ENCODE measurements at places on chromosomes 12 and 14.

- no peak for DNase-seq
These were observed 23.1 kb upstream of the COL2A1 start for GRCh38 chr12:48027183-48028002.

- no peak for DNase-seq
These were observed 184.6 kb upstream of the NAV3 start for GRCh38 chr12:77645966-77646598.

GRCh38 chr12:51482929-51483697, 58.5 kb downstream of the SLC4A8 start:
- DNase-seq = no peak

GRCh38 chr14:104478656-104479055, 100.9 kb upstream of the C14orf180 start:
- no peak for DNase-seq

- DNase-seq = no peak
These were observed 768.5 kb downstream of the DIO2 start for GRCh38 chr14:79442786-79443185.

- DNase-seq = no peak
These were observed 7.5 kb downstream of the AMHR2 start for GRCh38 chr12:53431187-53431586.

DNA sequence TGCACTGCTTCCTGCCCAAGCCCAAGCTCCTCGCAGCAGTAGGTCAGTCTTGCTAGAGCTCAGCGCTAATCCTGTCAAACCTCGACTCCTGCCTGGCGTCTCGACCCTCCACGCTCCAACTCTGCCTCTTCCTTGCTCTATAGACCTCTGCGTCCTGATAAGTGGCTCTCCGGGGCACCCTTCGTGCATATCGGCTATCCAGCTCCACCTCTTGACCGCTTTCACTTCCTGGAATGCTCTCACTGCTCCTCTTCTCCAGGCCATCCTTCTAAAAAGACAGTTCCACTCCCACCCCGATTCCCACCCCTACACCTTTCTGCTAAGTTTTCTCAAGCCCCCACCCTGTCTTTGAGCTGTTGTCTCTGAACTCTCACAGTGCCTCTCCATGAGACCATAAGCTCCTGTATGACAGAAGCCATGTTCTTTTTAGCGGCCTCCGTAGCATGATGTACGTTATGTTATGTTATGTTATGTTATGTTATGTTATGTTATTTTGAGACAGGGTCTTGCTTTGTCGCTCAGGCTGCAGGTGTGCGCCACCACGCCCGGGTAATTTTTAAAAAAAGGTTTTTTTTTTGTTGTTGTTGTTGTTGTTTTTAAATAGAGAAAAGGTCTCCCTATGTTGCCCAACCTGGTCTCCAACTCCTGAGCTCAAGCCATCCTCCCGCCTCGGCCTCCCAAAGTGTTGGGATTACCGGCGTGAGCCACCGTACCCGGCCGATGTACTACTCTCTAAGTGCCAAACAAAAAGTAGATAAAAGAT, 601 bp downstream of the COX14 start:
- DNase-seq = no peak

GRCh38 chr12:47433876-47434275, 272.0 kb downstream of the RPAP3 start:
- DNase-seq = no peak

GRCh38 chr14:94521375-94522114, 12.3 kb upstream of the SERPINA12 start:
- no peak for DNase-seq

DNA sequence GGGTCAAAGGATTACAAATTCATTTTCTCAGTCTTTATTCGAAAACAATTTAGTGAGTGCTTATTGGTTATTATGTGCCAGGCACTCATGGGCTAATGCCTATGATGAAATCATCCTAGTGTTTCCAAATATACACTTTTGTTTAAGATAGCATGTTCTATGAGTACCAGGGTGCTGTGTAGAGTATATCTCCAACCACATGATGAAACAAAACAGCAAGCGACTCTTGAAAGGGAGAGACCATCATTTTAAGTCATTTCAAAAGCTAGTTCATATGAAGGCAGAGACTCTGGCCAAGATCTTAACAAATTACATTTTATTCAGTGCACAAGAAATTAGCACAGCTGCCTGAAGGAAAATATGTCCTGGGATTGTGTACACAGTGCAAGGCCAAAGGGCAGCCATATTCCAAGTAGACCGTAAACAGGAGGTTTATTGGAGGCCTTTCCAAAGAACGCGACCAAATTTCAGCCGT, 204.2 kb downstream of the EFCAB11 start:
- no peak for DNase-seq

DNA sequence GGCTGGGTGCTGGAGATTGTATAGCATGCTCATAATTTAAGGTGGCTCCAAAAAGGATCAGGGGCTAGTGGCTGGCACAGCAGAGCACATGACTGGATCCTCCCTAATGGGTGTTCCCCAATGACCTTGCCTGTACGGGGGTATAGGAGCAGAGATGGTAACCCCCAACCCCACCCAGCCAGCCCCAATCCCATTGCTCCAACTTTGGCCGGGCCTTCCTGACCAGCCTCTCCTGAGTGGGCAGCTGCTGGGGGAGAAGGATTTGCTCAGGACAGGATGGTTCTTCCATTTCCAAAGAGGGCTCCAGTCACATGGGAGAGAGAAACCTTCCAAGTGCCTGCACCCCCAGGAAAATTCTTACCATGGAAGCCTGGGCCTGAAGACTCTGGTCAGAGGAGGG, 15.3 kb upstream of the NR4A1 start:
- no peak for DNase-seq

GRCh38 chr12:84512751-84513150, 399.8 kb downstream of the SLC6A15 start:
- DNase-seq = no peak

DNA sequence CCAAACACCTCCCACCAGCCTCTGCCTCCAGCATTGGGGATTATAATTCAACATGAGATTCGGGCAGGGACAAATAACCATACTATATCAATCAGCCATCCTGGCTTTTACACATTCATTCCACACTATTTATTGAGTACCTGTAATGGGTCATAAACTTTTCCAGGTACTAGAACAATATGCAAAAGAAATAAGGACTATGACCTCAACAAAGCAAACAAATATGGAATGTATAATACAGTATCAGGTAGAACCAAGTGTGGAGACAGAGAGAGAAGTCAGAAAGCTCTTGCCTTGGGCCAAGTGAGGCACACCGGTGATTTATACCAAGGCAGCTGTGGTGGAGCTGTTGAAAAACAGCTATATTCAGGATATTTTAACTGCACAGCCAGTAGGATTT, 116.3 kb downstream of the TSPAN8 start:
- no peak for DNase-seq

- DNase-seq = no peak
These were observed 72.9 kb downstream of the LMNTD1 start for GRCh38 chr12:25480145-25480544.

- no peak for DNase-seq
These were observed 116.3 kb downstream of the GLT1D1 start for GRCh38 chr12:128969480-128970055.

DNA sequence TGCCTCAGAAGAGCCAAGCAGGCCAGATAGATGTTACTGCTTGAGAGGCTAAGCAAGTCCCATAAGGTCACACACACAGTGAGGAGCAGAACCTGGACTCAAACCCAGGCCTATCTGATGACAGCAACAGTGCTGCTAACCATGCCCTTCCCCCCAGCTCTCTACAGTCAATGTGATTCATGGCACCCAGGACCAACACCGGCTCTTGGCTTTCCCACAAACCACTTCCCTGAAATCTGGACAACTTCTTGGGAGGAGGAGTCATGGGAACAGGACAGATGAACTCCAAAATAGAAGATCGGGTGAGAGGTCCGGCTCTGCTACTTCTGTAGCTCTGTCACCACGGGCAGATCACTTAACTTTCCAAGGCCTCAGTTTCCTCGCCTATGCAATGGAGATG, 716 bp upstream of the PTGDR start:
- DNase-seq = no peak

GRCh38 chr12:25397001-25397400, 146.3 kb upstream of the KRAS start:
- no peak for DNase-seq

DNA sequence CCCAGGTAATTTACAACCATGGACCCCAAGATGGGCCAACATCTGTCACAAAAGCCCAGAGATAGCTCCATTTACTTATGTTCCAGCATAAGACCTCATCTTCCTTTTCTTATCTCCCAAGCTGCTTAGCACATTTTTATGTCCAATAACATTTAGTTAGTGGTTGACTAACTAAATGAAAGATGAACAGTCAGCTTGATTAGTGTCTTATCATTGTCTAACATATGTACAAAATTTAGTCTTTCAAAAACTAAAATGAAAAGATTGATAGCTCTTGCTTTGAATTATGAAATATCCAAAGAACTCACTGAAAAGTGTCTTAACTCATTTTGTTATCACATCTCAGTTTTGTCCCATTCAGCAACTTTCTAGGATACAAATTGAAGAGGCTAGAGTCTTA, 163.1 kb upstream of the EGLN3 start:
- DNase-seq = no peak

- DNase-seq = no peak
These were observed 739 bp upstream of the SPATA7 start for GRCh38 chr14:88384718-88385117.

DNA sequence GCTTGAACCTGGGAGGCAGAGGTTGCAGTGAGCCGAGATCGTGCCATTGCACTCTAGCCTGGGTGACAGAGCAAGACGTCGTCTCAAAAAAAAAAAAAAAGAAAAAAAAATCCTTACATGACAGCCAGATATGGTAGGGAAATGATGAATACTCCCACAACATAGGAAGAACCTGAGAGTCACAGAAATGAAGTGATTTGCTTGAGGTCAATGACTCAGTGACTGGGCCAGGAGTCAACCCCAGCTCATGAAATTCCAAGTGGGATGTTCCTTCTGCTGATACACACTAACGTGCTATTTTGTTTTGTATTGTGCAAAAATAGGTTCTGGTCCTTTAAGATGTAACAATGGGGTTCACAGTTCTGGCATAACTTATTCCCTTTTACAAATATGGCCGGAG, 9.0 kb downstream of the RHOF start:
- no peak for DNase-seq

DNA sequence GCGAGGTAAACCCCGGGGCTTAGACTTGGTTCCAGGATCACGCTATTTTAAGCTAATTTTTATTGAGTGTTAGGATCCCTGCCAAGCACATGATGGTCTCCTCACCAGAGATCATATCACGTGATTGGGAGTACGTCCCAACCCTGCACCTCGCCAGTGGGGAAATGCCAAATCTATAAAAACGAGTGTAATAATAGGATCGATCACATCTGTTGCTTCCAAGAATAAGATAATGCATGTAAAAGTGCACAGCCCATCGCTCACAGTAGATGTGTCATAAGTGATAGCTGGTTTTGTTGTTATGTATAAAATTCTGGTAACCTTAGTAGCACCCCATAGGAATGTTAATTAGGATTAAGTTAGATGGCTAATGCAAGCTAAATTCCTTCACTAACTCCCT, 581.0 kb upstream of the TMEM132C start:
- no peak for DNase-seq

DNA sequence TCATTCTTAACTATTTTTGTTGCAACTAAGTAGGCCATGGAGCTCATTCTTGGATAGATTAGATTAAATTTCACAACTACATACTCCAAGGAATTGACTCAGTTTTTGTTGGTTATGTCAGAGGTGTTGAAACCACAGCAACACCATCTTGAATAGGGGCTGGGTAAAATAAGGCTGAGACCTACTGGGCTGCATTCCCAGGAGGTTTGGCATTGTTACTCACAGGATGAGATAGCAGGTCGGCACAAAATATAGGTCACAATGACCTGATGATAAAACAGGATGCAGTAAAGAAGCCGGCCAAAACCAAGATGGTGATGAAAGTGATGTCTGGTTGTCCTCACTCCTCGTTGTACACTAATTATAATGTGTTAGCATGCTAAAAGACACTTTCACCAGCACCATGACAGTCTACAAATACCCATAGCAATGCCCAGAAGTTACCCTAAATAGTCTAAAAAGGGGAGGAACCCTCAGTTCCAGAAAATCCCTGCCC, 20.9 kb downstream of the DMAC2L start:
- DNase-seq = no peak

DNA sequence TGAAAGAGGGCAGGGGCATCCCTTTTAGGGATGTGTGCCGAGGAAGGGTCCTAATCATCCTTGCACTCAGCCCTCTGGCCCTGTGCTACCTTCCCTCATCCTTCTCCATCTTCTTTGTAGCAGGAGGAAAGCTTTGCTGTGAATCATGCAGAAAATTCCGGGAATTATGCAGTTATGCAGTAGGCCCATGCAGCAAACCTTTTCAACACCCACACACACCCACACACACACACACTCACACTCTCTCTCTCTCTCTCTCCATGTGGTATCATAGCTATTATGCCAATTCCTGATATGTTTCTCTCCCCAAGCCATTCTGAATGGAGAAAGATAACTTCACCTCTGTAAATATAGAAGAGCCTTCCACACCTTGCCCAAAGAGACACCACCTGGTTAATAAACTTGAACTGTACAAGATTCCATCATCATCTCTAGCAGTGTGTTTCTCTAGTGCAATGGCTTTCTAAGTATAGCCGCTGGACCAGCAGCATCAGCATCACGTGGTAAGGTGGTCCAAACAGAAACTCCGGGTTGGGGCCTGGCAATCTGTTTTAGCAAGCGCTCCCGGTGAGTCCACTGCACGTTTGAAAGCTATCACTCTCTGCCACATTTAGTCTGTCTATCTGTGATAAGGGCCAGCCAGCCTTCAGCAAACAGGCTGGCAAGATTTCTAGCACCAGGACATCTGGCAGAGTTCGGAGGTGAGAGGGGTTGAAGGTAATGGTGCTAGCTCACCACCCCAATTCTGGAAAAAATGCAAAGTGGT, 57.6 kb downstream of the MDM2 start:
- DNase-seq = no peak

GRCh38 chr12:96335270-96335669, 65.0 kb downstream of the CDK17 start:
- no peak for DNase-seq

DNA sequence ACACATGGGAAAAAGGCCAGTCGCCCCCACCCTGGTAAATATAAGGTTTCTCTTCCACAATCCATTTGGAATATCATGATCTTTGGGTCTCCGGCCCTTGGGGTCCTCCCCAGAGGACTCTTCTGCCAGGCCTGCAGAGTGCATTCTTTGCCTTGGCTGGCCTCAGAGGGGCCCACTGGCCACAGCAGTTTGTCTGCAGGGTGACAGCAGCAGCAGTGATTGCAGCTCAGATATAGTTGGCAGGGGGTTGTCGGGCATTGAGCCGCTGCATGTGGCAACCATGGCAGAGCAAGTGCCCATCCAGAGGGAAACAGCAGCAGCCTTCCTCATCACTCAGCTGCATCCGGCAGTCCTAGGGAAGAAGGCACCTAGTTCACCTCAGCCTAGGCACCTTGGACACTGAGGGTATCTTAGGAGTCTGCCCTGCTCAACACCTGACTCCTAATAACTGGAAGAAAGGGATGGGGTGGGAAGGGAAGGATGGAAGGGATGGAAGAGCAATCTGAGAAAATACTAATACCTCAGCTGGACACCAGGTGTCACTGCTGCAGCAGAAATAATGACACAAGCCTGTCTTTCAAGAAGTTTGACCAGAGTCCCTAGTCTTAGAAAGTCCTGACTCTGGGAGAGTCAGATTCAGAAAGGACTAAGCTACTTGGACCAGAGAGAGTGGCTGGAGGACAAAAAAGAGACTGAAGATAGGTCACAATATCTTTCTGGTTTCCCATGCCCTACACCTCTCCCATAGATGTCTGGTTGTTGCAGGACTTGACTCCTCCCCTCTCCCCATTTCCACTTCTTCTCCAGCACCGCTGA, 8.9 kb downstream of the AJUBA start:
- peak; percentile 33 for DNase-seq

GRCh38 chr14:88515499-88516221, 39.1 kb downstream of the PTPN21 start:
- DNase-seq = no peak

GRCh38 chr12:116525418-116526001, 33.7 kb upstream of the MAP1LC3B2 start:
- no peak for DNase-seq
